ENCODE measurements at places on chromosomes 2 and 18. TPM values are rescaled to one million over a fixed set of nuclear protein-coding genes. Genes with fewer than 3 reads are reported as not detected.

The ALPG gene
- total RNA-seq, result not detected

The UGT1A8 gene
- total RNA-seq, result not detected

The CYP27A1 gene
- total RNA-seq, result 2.9 TPM

The CIDEA gene
- total RNA-seq, result 1.6 TPM

The RBMS1 gene
- 10.2 TPM for total RNA-seq

The CCDC85A gene
- total RNA-seq, result 31.0 TPM

The FANCL gene
- total RNA-seq, result 100 TPM

The IL36RN gene
- not detected for total RNA-seq

The DCAF17 gene
- 70.5 TPM for total RNA-seq

The NGEF gene
- 50.1 TPM for total RNA-seq

The NPPC gene
- total RNA-seq, result 0.41 TPM

The LINC00305 gene
- not detected for total RNA-seq

The ITGA4 gene
- 6.9 TPM for total RNA-seq

The SPC25 gene
- total RNA-seq, result 5.3 TPM

The SYT4 gene
- total RNA-seq, result 746 TPM

The GAL3ST2 gene
- total RNA-seq, result 0.41 TPM

The ACMSD gene
- total RNA-seq, result not detected

The FAM110C gene
- total RNA-seq, result 8.6 TPM

The GCKR gene
- 1.6 TPM for total RNA-seq

The ACADL gene
- 8.2 TPM for total RNA-seq

The TM4SF20 gene
- total RNA-seq, result not detected

The RESP18 gene
- 0.82 TPM for total RNA-seq

The PLEKHH2 gene
- total RNA-seq, result 7.3 TPM

The HADHB gene
- total RNA-seq, result 37.9 TPM

The HRH4 gene
- not detected for total RNA-seq

The GEN1 gene
- 5.3 TPM for total RNA-seq

The CCT4 gene
- 223 TPM for total RNA-seq

The IL1RL1 gene
- not detected for total RNA-seq

The SERPINB4 gene
- not detected for total RNA-seq

The TFPI gene
- 27.7 TPM for total RNA-seq

The PLB1 gene
- total RNA-seq, result 1.2 TPM
